ENCODE measurements at places on chromosomes 12 and 14.

GRCh38 chr12:127588249-127588648 is 678.7 kb upstream of the TMEM132C start:
- DNase-seq, result peak; percentile 92

GRCh38 chr14:82055515-82056115 is 522.0 kb upstream of the SEL1L start:
- no peak for DNase-seq

GRCh38 chr14:89294060-89294459 is 123.0 kb downstream of the FOXN3 start:
- no peak for DNase-seq

GRCh38 chr12:826331-826730 is 74.0 kb downstream of the WNK1 start:
- DNase-seq, result no peak

DNA sequence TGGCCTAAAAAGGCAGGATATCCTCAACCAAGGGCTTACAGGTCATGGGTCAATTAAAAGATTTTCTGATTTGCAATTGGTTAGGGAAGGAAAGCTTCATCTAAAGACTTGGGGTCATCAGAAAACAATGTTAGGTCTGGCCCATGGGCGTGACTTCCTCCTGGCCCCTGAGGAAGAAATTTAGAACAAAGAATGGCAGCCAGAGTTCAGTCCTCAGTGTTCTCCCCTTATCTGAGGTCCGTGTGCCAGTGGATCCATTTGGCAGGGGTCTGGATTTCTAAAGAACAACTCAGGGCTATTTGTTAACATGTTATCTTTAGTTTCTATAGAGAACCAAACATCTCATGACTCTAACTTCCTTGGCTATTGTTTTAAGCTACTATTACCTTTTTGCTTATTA is 27.8 kb upstream of the NFYB start:
- DNase-seq, result no peak

GRCh38 chr12:80291108-80291754 is 152.8 kb upstream of the PTPRQ start:
- DNase-seq, result no peak

GRCh38 chr12:124790650-124791400 is 72.8 kb downstream of the SCARB1 start:
- no peak for DNase-seq

DNA sequence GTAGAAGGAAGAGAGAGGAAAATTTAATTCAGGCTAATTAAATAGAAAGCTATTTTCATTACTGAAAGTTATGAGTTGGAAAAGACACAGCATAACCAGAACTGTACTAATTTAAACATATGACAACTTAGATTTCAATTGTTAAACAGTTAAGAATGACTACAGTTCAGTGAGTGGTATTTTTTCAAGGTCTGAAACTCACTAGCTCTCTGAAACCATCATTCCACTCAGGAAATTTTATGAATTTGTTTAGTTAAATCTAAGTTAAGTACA is 62.4 kb downstream of the EPS8 start:
- DNase-seq, result no peak

DNA sequence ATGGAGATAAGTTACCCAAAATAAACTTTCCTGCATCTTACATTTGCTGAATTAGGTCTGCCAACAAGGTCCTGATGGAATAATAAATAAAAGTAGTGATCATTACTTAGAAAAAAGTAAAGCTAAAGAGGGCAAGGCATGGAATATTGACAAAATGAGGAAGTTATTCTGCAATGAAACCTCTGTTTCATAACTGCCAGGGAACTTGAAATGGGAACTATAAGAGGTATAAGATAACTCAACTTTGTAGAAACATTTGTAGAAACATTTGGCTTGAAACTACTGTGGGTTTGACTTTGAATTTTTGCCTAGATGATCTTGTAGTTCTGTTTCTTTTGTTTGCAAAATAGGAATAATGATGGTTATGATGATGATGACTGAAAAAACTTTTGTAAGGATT is 18.7 kb upstream of the YBX3 start:
- no peak for DNase-seq

GRCh38 chr12:119692997-119693396 is 25.1 kb downstream of the PRKAB1 start:
- no peak for DNase-seq

GRCh38 chr14:24954037-24954699 is 95.8 kb downstream of the STXBP6 start:
- no peak for DNase-seq

DNA sequence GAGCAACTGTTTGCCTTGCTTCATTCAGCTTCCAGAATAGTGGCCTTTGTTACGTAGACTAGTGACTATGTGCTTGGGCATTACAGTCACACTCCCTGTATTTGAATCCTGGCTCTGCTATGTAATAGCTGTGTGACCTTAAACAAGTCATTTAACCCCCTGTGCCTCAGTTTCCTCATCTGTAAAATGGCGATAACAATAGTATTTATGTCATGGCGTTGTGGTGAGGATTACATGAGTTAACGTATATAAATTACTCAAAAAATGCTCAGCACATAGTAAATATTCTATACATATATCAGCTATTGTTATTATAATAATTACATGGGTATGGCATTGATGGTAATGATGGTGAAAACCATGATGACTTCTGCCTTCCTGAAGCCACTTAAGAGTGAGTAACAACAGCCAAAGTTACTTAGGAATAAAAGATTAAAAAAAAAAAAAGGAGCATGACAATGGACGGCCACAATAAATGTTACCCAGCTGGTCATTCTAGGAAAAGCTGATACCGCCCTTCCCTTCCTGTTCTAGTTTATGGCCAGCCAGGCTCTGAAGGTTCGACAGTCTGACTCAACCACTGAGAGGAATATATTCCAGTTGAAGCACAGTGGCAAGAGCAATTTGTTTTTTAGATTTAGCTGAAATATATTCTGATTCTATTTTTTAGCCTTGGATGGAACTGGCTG is 9.9 kb upstream of the ADIPOR2 start:
- DNase-seq, result no peak

GRCh38 chr12:50222275-50222783 is 55.2 kb upstream of the CERS5 start:
- peak; percentile 96 for DNase-seq

DNA sequence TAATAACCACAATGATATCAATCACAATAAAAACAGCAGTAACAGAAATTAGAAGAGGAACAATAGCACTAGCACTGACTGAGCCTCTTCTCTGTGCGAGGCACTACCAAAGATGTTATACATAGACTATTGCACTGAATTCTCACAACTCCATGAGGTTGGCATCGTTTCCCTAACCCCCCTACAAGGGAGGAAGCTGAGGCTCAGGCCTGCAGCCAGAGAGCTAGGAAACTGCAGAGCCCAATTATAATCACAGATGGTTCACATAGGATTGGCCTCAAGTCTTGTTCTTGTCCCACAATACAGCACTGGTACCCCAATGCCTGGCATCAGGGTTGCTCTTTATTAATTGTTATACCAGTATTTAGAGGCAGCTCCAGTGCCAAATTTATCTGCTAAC is 278.0 kb downstream of the CEP128 start:
- DNase-seq, result no peak

DNA sequence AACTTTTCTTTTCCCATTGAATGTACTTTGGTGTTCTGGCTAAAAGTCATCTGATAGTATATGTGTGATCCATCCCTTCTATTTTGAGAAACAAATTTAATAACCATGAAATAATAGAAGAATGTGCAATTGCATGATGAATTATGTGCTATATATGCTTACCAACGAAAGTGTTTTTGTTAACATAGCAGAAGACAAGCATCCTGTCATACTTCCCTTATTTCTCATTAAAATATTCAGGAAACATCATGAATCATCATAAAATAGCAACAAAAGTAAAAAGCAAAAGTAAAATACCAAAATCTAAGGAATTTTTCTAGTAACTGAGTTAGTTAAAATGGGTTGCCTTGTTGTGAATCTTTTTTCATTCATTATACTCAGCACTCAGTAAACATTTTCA is 409.0 kb upstream of the PDE3A start:
- no peak for DNase-seq

GRCh38 chr12:98955284-98955683 is 310.2 kb downstream of the APAF1 start:
- DNase-seq, result peak; percentile 32

GRCh38 chr14:89990218-89990617 is 34.5 kb downstream of the TDP1 start:
- no peak for DNase-seq

GRCh38 chr12:102879144-102879763 is 37.8 kb downstream of the PAH start:
- DNase-seq, result peak; percentile 53

GRCh38 chr12:78034025-78034424 is 203.3 kb downstream of the NAV3 start:
- DNase-seq, result peak; percentile 84

DNA sequence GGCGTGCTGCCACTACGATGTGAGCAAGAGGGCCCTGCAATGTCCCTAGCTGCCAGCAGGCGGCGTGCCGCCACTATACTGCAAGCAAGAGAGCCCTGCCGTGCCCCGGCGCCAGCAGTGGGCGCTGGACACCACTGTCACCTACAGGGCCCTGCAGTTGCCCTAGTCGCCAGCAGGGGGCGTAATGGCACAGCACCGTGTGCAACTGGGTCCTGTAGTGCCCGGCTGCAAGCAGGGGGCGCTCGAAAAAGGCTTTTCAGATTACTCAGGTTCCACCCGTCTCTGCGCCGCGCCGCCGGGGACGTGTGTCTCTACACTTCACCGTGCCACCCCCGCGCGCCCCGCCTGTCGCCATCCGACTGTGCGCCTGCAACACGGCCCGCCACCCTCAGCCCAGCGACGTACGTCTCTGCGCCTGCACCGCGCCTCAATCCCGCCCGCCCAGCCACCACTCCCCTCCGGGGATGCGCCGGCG is 1356.9 kb downstream of the TMEM121 start:
- peak; percentile 4 for DNase-seq

- DNase-seq, result no peak
Observed at GRCh38 chr12:119207063-119207560, 28.4 kb downstream of the HSPB8 start.

DNA sequence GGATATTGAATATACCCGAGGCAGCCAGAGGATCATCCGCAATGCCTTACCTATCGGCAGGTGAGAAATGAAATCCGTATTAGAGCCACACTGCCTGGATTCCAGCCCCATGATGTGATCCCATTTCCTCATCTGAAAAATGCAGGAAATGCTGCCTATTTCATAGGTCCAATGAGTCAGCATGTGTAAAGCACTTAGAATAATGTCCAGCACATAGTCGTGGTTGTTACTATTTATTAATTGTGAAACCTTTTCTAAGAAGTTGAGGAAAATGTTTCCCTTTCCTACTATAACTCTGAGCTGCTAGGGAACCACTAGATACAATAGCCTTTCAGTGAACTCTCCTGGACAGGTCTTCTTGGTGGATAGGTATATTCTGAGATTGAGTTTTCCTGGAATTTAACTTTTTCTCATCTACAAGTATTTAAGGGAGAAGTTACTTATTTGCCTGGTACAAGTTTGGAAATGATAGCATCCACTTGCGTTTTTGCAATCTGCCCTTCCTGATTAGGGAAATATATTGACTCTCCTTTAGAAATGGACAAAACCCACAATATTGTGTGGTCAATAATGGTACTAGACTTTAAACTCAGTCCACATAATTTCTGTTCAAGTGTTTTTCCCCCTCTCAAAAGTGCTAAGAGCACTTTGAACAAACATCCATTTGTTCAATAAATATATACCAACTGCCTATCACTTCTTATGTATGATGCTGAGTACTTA is 12.2 kb downstream of the POLR3B start:
- peak; percentile 87 for DNase-seq

GRCh38 chr12:47686645-47687240 is 19.1 kb downstream of the RPAP3 start:
- DNase-seq, result peak; percentile 81

GRCh38 chr12:67732857-67733256 is 84.3 kb downstream of the DYRK2 start:
- DNase-seq, result no peak

DNA sequence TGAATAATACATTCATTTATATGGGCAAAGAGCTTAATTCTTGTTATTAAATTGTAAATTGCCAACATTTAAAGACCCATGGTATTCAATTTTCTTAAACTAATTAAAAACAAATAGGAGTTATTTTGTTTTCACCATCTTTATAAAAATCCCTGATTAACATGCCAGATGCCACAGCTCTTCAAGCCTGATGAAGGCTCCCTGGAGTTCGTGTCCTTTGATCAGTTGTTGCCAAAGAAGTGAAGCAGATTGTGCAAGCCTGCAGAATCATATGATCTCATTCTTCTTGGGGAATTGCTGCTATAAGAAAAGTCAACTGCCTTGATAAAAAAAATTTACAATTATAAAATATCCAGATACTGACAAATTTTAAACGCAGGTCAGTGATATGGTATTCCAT is 288.3 kb upstream of the PPFIA2 start:
- peak; percentile 9 for DNase-seq

DNA sequence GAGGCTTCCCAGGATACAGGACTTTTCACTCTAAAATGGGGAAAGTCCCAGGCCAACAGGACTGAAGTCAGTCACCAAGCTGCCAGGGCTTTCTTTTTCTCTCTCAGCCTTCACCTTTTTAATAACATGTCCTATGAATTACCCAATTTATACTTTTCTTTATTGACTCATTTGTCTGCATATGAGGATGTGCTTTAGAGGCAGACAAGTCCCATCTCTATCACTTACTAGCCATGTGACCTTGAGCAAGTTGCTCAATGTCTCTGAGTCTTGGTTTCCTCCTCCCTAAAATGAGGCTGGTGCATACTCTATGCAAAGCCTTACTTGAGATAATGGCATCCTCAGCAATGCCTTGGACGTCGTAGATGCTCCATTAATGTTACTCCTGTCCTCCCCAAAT is 98.1 kb upstream of the TMPO start:
- no peak for DNase-seq

DNA sequence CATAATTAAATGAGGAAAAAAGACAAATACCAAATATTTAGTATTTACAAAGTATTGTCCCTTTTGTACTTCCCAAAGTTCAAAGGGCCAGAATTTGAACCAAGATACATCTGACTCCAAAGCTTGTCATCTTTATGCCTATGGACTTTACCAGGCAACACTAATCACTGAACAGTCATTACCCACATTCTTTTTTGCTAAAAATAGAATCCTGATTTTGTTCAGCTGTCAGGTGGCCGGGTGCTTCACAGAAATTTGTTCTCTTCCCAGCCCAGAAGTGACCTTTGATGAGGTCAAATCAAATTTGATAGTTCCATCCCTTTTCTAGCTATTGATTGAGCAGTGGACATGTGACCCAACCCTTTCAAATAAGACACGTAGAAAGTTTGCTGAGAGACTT is 121.6 kb downstream of the LLPH start:
- DNase-seq, result no peak

DNA sequence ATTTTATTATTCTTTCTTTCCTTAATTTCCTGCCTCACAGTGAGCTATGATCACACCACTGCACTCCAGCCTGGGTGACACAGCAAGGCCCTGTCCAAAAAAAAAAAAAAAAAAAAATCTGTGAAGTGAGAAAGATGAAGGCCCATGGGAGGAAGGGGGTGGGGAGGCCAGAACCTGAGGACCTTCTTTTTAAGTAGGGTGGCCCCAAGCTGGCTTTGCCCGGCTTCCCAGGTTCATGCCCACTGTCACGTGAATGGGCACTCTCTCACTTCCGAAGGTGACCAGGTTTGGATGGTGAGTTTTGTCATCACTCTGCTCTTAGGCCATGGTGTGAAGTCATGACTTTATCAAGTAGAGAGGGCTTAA is 82.3 kb downstream of the TNFAIP2 start:
- DNase-seq, result no peak
